ENCODE measurements at places on chromosomes 7 and 10. TPM values are rescaled to one million over a fixed set of nuclear protein-coding genes. Genes with fewer than 3 reads are reported as not detected.

- no peak for DNase-seq
These were observed 7.0 kb upstream of the WDFY4 start for GRCh38 chr10:48677625-48678024.

GRCh38 chr10:83516788-83517187 lies 622.5 kb upstream of the GHITM start:
- DNase-seq, result no peak

GRCh38 chr7:13262929-13263530 lies 575.6 kb downstream of the ARL4A start:
- DNase-seq, result no peak

GRCh38 chr7:128192497-128193142 lies 48.5 kb upstream of the LEP start:
- no peak for DNase-seq

Gene FLNC
- 0.93 TPM for total RNA-seq

Gene MYH16
- not detected for total RNA-seq
